Renal pelvis (tissue), 12 donors: ENCODE measurements at places on chromosomes 7 and 10. TPM values are rescaled to one million over a fixed set of nuclear protein-coding genes. Genes with fewer than 3 reads are reported as not detected.

- no peak for DNase-seq
Observed at GRCh38 chr7:110010359-110010758, 1080.6 kb upstream of the LRRN3 start.

GRCh38 chr7:88835147-88835728 lies 39.7 kb upstream of the TEX47 start:
- DNase-seq: peak; percentile 35

DNA sequence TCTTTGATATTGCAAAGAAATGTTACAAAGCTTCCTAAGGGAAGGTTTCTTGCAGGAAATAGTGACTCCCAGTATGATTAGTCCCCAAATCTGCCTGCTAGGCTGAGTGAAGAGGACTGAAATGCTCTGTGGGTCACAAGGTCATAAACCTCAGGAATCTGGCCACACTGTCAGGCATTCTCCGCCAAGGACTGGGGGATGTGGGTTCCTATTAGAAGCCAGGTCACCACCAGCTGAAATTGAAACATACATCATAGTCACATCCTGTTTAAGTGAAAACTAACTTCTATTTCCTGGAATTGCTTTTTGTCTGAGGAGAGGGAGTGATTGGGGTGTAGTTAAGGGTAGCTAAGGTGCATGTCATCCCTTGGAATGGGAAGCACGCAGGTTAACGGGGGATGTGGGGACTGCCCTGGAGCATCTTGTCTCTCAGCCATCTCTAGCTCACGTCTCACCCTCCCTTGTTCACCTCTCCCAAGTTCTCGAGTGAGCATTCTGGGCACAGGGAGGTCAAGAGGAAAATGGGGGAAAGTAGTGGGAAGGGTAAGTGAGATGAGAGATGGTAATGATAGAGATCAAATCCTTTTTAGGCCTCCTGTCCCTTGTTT lies 12.0 kb upstream of the GSAP start:
- DNase-seq: no peak

The NPY4R gene
- polyA plus RNA-seq: 0.09 TPM

The ITIH5 gene
- 20.0 TPM for polyA plus RNA-seq
